ENCODE measurements at places on chromosomes 6 and 20.

DNA sequence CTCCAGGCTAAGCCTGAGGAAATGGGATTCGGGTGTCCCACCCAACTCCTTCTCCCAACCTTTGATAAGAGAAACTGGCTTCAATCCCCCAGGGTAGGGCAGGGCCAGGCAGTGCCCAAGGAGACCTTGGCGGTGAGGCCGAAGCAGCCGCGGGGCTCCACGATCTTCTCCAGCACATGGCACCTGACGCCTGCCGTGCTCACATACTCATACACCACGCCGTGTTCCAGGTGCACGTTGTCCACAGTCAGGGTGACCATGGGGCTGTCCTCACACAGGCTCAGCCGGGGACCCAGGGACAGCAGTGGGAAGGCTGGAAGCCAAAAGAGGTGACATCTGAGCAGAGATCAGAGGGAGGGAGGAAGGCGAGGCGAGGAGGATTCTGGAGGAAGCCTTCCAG lies 176.5 kb downstream of the PREX1 start:
- no peak for DNase-seq

DNA sequence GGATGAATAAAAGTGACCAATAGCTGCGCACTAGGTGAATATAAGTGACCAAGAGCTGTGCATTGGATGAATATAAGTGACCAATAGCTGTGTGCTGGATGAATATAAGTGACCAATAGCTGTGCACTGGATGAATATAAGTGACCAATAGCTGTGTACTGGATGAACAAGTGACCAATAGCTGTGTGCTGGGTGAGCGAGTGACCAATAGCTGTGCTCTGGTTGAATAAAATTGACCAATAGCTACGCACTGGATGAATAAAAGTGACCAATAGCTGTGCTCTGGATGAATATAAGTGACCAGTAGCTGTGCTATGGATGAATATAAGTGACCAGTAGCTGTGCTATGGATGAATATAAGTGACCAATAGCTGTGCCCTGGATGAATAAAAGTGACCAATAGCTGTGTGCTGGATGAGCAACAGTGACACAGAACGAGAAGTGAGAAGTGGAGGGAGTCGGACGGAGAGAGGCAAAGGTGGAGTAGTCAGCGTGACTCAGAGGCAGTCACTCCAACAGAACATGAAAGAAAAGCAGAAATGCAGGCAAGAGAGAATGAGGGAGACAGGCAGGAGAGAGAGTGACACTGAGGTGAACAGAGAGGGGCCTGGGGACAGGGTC lies 38.5 kb downstream of the RBM38 start:
- DNase-seq: no peak

- no peak for DNase-seq
These were observed 647.7 kb downstream of the C6orf118 start for GRCh38 chr6:164661716-164662115.

GRCh38 chr6:3499603-3500002 lies 42.8 kb upstream of the SLC22A23 start:
- no peak for DNase-seq

- DNase-seq: no peak
These were observed 21.8 kb upstream of the RPS6KA2 start for GRCh38 chr6:166648846-166649245.

GRCh38 chr20:53923566-53924369 lies 146.6 kb downstream of the BCAS1 start:
- DNase-seq: no peak

DNA sequence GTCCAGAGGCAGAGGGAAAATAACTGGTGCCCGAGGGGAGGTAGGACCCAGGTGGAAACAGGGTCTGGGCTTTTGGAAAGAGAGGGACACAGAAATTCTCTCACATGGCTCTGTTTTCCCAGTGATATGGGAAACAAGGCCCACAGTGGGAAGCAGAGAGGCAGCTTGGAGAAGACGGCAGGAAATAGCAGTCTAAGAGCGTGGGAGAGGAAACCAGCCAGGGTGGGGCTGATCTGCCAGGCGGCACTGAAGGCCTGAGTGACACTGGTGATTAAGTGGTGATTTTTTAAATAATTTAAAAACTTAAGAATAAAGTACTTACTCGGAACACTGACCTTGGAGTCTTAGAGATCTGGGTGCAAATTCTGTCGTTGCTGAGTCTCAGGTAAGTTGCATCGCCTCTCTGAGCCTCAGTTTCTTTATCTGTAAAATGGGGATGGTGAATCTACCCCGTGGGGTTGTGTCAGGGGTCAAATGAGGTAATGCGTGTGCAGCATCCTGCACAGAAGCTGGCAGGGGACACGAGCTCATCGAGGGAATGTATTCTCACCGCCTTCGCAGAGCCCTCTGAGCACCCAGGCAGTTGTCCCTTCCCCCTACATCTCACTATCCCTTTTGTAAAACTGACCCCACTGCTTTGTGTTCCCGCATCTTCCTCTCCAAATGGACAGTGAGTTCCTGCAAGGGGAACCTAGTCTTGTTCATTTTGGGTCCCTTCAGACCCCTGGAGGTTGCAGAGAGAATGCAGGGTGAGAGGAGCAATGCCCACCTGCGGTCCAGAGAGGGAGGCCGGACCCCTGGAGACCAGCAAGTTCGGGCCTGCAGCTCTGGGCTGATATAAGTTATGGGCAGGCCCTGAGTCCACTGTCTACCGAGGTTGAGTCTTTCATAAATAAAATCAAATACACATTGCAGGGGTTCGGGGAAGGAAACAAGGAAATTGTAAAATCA lies 228.6 kb upstream of the PMEPA1 start:
- DNase-seq: no peak

GRCh38 chr20:13363473-13363872 lies 142.4 kb downstream of the ISM1 start:
- DNase-seq: no peak

DNA sequence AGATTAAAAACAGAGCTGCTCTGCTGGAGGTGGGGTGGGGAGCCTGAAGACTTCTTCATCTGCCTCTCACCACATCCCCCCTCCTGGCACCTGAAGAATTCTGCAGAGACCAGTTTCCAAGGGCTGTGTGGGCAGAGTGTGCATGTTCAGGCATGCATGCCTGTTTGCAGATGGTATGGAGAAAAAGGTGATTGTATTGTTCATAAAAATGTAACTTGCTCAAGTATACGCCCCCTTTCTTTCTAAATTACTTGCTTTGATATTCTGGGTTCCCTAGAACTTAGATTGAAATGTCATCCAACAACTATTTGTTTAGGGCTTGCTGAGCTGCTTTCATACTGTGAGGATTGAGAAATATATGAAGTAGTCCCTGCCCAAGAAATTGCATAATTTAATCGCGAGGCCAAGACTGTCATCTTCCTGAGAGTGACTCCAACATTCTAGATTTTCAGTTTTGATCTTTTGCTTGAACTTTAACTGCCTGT lies 83.6 kb downstream of the LCA5 start:
- DNase-seq: no peak

GRCh38 chr6:118985123-118985830 lies 50.3 kb upstream of the MCM9 start:
- DNase-seq: no peak

- DNase-seq: no peak
These were observed 62.3 kb upstream of the TBC1D7 start for GRCh38 chr6:13390658-13391057.

DNA sequence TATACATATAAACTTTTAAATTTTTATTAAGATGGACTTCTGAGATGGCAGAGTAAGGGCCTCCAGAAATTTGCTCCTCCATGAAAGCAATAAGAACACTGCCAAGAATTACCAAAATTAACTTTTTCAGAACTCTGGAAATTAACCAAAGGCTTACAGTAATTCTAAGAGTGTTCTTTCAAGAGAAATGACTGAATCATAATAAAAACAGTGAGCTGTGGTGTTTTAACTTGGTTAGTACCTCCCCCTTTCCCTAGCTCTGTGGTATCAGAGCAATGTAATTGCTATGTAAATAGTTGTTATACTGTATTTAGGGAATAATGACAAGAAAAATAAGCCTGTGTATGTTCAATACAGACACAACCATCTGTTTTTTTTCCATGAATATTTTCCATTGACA lies 19.0 kb downstream of the HECA start:
- no peak for DNase-seq

DNA sequence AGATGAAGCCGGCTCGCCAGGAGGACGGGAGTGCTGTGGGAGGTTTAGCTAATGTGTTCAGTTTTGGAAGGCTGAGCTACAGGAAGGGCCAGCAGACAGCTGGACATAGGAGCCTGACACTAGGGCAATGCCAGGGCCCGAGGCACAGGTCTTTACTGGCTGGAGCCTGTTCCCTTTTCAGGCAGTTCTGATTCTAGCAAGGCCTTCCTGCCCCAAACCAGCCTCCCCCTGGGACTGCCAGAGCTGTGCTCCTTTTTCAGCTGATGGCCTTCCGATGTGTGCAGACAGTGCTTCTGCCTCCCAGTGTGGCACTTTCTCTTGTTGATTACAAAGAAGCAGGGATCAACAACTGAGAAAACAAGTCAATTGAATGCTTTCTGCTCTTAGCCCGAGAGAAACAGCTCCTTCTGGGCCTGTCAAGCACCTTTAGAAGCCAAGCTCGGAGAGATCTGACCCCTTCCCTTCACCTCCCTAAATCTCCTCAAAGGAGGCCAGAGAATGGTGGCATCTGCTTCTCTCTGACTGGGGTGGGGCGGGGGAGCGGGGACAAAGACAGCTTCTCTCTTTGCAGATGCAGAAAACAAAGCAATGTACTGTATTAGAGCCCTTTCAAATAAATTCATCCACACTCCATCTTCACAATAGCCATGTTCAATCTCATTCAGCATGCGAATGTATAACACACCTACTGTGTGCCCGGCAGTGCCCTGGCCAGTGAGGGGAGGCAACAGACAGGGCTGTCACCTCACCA lies 63.2 kb downstream of the RAB44 start:
- DNase-seq: no peak

DNA sequence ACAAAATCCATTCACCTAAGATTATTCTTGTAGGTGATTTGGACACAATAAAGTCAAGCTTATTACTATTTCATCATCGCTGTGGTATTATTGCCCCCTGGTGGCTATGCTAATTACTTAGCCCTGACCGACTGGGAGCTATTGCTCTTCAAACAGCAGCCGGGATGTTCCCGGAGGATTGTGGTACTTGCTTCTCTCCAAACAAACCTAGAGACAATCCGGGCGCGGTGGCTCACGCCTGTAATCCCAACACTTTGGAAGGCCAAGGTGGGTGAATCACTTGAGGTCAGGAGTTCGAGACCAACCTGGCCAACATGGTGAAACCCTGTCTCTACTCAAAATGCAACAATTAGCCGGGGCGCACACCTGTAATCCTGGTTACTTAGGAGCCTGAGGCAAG lies 15.4 kb upstream of the STMND1 start:
- DNase-seq: peak; percentile 74

GRCh38 chr6:40721271-40721952 lies 134.2 kb upstream of the LRFN2 start:
- DNase-seq: no peak

DNA sequence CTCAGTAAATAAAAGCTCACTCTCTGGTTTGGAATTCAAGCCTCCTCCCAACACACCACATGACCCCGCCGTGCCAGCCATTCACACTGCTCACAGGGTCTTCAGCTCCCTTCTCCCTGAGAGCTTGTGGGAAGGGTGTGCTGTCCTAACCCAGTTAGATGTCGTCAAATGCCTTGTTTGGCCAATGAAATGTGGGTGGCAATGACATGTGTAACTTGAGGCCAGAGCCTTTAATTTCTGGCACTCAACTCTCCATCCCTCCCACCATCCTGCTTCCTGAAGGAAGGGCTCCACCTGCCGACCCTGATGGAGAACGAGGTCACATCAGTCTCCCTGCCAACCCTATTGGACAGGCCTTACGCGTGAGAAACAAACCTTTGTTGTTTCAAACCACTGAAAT lies 224.5 kb upstream of the AGPAT4 start:
- DNase-seq: no peak

DNA sequence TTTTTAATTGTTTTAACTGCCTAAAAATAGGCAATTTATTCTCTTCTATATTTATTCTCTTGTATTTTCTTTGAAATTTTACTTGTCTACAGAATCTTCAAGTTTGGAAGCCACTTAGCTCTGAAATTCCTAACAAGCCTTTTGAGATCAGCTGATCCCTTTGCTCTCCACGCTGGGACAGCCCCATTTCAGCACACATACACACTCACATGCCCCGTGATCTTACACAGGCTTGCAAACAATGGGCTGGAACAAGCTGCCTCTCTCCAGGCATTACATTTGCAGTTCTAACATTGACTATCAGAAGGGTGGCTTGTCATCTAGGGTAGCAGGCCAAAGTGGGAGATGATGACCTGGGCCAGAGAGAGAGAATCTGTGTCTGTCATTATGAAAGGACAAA lies 62.1 kb upstream of the RAB32 start:
- DNase-seq: no peak

GRCh38 chr6:83707829-83708545 lies 914 bp downstream of the SNAP91 start:
- DNase-seq: peak; percentile 15

- no peak for DNase-seq
These were observed 108.8 kb upstream of the TCF21 start for GRCh38 chr6:133779916-133780695.

GRCh38 chr20:51409192-51409880 lies 133.2 kb downstream of the NFATC2 start:
- DNase-seq: no peak

DNA sequence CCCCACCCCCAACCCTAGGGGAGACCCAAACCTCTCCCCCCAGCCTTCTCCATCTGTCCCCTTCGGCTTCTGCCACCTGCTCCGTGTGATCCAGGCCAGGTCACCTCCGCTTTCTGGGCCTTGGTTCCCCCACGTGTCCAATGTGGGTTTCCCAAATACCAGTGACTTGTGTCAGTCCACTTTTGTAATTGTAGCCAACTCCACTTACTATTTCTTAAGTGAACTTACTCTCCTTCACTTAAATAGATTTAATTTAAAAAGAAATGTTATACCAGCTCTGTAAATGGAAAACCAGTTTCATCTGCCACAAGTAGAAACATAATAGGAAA lies 10.0 kb upstream of the FAM110A start:
- no peak for DNase-seq

- no peak for DNase-seq
These were observed 853.3 kb upstream of the MAN1A1 start for GRCh38 chr6:120202878-120203277.

GRCh38 chr6:149234051-149234962 lies 83.2 kb upstream of the TAB2 start:
- no peak for DNase-seq

DNA sequence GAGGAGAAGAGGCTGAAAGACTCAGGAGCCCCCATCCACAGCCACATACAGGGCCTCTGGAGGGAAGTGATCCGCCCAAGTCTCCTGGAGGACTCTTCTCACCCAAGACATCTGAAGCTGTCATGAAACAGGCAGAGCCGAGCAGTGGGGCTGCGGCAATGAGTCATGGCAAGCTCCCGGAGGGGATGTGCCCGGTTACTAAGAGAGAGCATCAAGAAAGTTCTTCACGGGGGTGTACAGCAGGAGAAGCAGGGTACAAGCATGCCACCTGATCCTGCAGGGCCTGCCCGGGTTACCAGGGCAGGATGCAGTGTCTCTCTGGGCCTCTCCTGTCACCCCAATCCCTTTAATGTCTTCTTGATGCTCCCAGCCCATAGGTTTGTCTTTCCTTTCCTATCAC lies 21.1 kb downstream of the TRIM26 start:
- DNase-seq: no peak

Data from muscle of arm (tissue), 14 donors.